Upper lobe of left lung (tissue), 6 donors: ENCODE measurements at places on chromosomes 4 and X. TPM values are rescaled to one million over a fixed set of nuclear protein-coding genes. Genes with fewer than 3 reads are reported as not detected.

Gene KLHL4
- 0.92 TPM for total RNA-seq

- H3K27ac ChIP-seq: no peak overlapping the region
- no peak overlapping the region for H3K4me3 ChIP-seq
- H3K27me3 ChIP-seq: no peaks in the 10 kb centered on the region
- no peaks in the 10 kb centered on the region for H3K4me1 ChIP-seq
- no peaks in the 10 kb centered on the region for H3K36me3 ChIP-seq
These were observed 153.7 kb downstream of the EFNB1 start for GRCh38 chrX:68982476-68982875.

Gene KIF4A
- total RNA-seq: under 0.01 TPM

DNA sequence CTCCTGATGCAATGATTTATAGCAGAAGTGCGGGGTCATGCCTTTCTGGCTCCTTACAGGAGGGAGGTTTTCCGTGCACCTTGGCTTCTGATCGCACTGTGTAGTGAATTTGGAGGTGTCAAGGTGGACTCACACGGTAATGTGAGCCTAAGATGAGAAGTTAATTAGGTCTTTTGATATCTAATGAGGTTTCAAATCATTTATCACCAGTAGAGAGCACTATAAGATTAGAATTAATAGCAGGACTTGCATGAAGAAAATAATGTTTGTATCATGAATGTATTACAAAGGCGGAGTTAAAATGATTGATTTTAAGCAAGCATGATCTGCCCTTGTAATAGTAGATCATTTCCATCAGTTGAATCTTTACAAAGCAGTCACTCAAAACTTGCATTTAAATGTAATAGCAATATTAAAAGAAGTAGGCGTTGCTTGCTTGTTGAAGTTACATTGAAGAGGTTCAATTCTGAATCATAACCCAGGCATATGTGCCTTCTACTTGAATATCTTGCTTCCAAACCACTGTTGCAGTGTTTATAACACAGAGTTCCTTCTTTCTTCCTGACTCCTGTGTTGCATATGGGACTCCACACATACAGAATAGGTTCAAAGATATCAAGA is 152.1 kb downstream of the FMR1NB start:
- H3K36me3 ChIP-seq: no peaks in the 10 kb centered on the region
- no peak overlapping the region for H3K4me3 ChIP-seq
- H3K27me3 ChIP-seq: no peaks in the 10 kb centered on the region
- no peaks in the 10 kb centered on the region for H3K4me1 ChIP-seq
